SHP77 (cell line): ENCODE measurements at places on chromosomes 2 and 18.

- no peak for DNase-seq
Observed at GRCh38 chr2:23231865-23232264, 153.1 kb upstream of the KLHL29 start.

DNA sequence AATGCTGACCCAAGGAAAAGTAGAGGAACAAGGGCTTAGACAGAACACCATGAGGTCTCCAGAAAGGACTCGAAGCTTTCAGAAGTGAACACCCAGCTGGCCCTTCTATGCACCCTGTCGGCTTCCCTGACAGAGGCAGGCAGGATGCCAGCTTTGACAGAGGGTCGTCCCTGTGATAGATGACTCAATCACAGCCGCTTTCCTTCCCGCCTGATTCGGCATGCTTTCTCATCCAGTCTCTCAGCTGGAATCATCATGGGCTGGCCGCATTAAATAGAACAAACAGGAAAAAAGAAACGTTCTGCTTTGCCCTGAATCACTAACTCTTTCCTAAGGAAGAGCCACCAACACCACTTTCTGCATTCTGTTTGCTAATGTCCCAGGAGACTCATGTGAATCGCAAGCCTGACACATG lies 140.3 kb upstream of the RAB12 start:
- no peak for DNase-seq

- no peak for DNase-seq
Observed at GRCh38 chr2:101150306-101151145, 656 bp downstream of the TBC1D8 start.

DNA sequence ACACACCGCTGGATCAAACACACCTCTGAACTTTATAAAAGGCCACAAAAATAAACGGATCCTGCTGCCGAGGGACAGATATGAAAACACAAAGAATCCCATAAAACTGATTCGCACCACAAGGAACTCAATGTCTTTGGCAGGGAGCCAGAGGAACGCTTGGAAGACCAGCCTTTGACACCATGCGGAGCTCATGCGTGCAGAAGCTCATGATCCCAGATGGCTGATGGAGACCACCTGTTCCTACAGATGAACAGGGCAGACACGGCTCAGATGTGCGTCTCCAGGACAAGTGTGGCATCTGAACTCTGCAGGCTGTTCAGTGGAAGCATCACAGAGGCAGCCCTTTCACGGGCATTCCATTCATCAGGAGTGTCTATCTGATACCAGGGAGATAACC lies 24.9 kb downstream of the COPS9 start:
- DNase-seq, result no peak

DNA sequence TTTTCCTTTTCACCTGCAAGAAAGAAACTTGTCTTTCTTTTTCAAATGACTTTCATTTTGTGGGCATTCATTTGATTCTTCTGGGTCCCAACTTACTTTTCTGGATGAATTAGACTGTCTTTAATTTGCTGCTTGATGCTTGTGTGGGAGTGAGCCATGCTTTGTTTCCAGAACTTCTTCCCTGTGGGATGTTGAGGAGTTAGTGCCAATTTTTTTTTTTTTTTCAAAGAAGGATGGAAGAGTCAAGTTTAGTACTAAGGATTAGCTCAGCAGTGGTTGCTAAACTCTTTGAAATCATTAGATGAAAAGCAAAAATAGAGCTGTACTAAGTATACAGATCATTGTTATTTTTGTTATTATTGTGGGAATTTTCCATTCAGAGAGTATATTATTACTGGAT lies 17.2 kb upstream of the KCTD1 start:
- DNase-seq, result no peak

- DNase-seq, result no peak
Observed at GRCh38 chr2:97745474-97746174, 32.2 kb downstream of the ZAP70 start.

- no peak for DNase-seq
Observed at GRCh38 chr18:48802543-48803290, 148.0 kb downstream of the SMAD7 start.
